ENCODE measurements at places on chromosomes 16 and 17. TPM values are rescaled to one million over a fixed set of nuclear protein-coding genes. Genes with fewer than 3 reads are reported as not detected.

GRCh38 chr17:4304417-4305027 lies 40.7 kb upstream of the ANKFY1 start:
- H3K4me3 ChIP-seq: no peak overlapping the region
- peaks cover 21% of the 10 kb centered on the region for H3K36me3 ChIP-seq
- DNase-seq: no peak
- no peak overlapping the region for H3K27ac ChIP-seq
- H3K27me3 ChIP-seq: no peaks in the 10 kb centered on the region

The CFAP97D1 gene
- 0.07 TPM for total RNA-seq

DNA sequence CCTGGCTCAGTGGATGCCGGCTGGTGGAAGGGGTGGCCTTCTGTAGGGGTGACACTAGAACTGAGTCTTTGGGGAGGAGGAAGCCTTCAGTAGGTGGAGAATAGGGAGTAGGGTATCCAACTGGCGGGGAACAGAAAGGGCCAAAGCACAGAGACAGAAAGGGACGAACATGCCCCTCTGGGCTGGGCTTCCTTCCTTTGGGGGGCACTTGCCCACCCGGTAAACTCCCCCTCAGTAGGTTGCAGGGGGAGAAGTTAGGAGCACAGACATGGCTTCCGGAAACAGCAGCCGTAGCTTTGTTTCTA lies 774 bp downstream of the ENGASE start:
- H3K36me3 ChIP-seq: peaks cover 13% of the 10 kb centered on the region
- H3K4me3 ChIP-seq: peak overlapping the region; percentile 85
- peaks cover 11% of the 10 kb centered on the region for H3K4me1 ChIP-seq
- no peak for DNase-seq

DNA sequence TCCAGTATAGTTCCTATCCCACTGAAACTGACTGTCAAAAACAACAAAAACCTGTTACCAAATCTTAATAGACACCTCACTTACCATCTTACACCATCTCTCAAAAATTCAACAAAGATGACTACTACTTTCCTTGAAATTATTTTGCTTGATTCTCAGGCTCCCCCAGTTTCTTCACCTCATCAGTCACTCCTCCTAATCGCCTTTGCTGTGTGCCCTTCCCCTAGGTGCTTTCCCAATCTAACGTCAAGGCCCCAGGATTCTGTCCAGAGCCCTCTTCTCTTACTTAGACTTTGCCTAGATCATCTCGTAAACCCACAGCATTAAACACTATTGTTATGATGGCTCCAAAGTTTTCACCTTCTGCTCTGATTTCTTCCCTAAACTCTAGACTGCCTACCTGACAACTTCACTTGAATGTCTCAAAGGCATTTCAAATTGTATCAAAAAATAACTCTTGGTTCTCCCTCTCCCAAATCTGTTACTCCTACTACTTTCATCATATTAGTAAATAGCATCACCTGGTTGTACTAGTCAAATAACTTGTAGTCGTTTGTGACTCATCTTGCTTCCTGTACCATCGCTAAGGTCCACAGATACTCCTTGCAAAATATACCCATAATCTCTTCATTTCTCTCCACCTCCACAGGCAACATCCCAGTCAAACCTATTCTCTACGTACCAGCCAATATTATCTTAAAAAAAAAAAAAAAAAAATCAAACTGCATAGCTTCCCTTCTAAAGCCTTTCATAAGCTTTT lies 18.0 kb downstream of the C16orf87 start:
- no peaks in the 10 kb centered on the region for H3K27me3 ChIP-seq
- H3K4me3 ChIP-seq: no peak overlapping the region
- DNase-seq: no peak
- H3K36me3 ChIP-seq: peaks cover 33% of the 10 kb centered on the region
- H3K27ac ChIP-seq: peak overlapping the region; percentile 54

DNA sequence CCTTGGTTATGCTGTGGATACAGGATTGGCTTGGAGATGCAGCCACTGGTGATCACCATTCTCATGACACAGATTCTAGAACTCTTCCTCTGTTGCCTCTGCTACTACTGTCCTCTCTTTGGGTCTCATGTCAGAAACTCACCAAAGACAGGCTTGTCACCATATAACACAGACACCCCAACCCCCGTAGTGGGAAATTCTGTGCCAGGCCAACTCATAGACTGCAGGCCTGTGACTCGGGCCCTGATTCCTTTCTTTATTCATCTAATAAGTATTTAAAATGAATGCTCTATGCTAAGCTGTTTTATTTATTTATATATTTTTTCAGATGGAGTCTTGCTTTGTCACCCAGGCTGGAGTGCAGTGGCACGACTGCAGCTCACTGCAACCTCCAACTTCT lies 9.5 kb downstream of the CYB5D2 start:
- DNase-seq: no peak
- H3K4me1 ChIP-seq: no peaks in the 10 kb centered on the region
- H3K4me3 ChIP-seq: no peak overlapping the region
- H3K36me3 ChIP-seq: peaks cover 13% of the 10 kb centered on the region
- no peaks in the 10 kb centered on the region for H3K27me3 ChIP-seq

The PRSS53 gene
- 4.0 TPM for total RNA-seq

The EFCAB13 gene
- 4.8 TPM for total RNA-seq

DNA sequence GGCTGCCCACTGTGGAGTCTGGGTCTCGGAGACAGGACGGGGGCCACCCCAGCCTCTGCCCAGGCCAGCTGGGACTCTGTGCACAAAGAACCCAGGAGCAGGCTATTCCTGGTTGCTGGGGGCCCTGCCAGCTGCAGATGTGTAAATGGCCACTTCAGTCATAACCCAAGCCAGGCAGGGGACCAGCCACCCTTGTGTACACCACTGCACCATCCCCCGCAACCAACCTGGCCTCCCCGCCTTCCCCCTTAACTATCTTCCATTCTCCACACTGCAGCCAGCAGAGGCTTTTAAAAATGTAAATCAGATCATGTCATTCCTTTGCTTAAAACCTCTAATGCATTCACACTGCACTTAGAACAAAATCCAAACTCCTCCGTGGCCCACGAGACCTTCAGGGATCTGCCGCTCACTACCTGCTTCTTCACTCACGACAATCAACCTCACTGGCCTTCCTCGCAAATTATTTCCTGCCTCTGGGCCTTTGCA lies 28.3 kb downstream of the RTN4RL1 start:
- peak overlapping the region; percentile 31 for H3K27ac ChIP-seq
- peaks cover 22% of the 10 kb centered on the region for H3K4me1 ChIP-seq
- peak overlapping the region; percentile 13 for H3K4me3 ChIP-seq
- DNase-seq: no peak
- H3K36me3 ChIP-seq: no peaks in the 10 kb centered on the region
- peaks cover 13% of the 10 kb centered on the region for H3K27me3 ChIP-seq

The GRAP gene
- 1.6 TPM for total RNA-seq

All from mesothelial cell of epicardium (in vitro differentiated cells).